ENCODE measurements at places on chromosomes 1 and 21. TPM values are rescaled to one million over a fixed set of nuclear protein-coding genes. Genes with fewer than 3 reads are reported as not detected.

- no peak for DNase-seq
Measured at GRCh38 chr1:163131981-163132380, 62.8 kb downstream of the RGS4 start.

- peak; percentile 30 for DNase-seq
Measured at GRCh38 chr1:6967431-6968111, 182.3 kb downstream of the CAMTA1 start.

DNA sequence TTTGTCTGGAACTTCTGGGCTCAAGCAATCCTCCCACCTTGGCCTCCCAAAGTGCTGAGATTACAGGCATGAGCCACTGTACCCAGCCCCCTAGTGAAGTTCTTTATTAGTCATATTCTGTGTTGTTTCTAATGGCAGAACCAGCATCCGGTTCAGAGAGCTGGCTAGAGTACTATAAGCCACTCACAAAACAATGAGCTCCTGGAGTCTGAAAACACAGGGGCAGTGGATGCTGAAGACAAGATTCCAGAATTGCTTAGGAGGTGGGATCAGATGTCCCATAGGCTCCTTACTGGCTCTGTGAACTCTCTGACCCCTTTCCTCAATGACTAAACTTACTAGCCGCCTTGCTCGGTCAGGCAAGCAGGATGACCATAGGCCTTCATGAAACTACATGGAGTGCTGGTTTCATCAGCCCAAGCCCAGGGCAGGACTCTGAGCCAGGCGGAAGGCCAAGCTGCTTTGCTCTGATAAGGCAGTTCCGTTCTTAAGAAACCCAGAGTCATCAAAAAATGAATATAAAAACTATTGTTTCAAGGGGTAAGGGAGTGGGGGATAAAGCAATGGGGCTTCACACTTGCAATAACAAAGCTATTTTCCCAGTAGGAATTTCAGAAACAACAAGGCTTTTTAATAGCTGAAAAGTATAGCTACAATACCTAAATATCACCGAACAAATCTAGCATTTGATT is 8.1 kb downstream of the MTHFR start:
- no peak for DNase-seq

The KCNK1 gene
- 1.3 TPM for total RNA-seq

GRCh38 chr1:201020721-201021629 is 2.5 kb downstream of the KIF21B start:
- no peak for DNase-seq

DNA sequence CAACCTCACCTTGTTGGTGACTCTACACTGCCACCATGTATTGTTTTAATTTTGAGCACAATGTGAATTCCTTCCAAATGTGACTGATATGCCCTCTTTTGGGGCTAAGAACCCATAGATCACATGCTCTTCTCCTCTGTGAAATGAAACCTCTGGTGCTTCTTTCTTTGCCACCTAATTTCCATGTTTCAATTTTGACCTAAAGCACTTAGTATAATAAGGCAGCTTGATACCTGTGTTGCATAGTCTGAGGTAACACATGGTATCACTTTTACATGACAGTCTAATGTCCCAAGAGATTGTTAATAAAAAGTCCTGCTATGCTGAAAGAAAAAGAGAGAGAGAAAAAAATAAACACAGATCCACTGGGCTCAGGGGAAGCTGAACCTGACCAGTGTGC is 24.2 kb downstream of the CLEC20A start:
- no peak for DNase-seq

- DNase-seq, result no peak
Measured at GRCh38 chr1:197951089-197951488, 33.9 kb downstream of the LHX9 start.

DNA sequence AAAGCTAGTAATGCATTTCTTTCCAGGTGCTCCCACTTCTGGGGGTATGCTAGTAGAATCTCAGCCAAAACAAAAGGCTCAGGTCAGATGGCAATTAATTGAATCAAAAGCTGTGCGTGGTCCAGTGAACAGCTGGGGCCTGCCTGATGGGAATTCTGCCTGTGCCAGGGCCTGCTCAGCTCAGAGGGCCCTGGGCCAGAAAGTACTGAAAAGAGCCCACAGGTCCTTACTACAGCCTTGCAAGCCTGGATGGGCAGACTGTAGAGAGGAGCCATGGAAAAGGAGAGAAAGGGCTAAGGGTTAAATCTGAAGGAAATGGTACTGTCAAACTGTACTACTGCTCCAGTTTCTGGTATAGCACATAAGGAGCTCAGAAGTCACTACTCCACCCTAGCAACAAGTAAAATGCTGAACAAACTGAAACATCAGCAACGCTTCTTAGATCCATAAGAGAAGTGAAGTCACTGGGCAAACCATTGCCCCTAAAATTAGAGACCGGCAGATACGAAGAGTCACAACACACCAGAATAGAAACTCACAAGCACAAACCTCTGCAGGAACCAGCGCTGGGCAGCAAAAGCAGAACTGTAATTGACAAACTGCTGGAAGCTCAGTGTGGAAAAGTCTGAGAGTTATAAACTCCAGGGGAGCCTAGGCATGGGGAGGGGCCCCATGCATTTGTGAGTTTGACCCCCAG is 121.1 kb upstream of the SYT6 start:
- DNase-seq, result no peak

DNA sequence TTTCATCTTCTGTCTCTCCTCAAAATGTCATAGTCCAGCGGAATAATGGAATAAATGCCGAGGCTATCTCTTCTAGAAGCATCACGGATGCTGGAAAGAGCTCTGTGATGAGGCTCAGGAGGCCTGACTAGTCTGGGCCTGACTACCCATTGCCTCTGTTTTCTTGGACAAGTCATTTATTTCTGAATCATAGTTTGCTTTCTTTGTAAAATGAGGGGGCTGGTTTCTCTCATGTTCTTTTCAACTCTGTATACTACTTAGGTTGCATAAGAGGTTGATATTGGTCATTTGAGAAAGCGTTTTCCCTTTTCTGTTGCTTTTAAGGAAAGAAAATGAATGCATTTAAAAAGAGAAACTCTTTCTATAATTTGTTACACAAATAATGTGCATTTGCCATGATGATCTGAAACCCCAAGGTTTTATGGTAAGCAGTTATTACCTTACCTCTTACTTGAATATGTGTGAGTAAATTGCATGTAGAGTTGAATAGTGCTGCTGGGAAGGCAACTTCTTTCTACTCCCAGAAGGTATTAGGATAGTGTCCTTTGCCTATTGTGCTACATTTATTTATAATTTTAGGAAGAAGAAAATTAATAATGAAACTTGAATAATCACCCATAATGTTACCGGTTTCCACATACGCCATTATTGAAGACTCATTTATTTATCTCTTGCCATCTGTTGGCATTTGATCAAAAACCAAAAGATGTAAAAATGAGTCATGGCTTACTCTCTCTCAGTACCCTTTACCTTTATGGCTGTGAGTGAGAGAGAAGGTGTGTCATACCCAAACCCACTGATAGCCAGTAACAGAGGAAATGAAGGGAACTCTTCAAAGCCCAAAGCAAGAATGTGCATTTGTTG is 179.1 kb downstream of the FASLG start:
- no peak for DNase-seq

DNA sequence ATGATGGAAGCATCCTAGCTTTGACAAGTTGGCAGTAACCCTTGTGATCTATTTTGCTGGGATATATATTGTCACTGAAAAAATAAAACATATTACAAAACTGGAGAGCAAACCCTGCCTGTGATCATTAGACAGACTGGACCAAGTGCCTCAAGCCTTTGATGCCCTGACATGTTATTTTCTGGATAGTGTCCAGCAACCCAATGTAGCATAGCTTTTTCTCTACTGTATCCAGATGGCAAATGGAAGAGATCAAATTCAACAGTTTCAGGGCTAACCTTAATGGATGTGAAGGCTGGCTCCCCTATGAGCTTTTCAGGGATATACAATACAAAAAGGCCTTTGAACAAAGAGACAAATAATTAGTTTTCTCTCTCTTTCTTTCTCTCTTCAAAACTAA is 25.1 kb downstream of the WARS2 start:
- no peak for DNase-seq

DNA sequence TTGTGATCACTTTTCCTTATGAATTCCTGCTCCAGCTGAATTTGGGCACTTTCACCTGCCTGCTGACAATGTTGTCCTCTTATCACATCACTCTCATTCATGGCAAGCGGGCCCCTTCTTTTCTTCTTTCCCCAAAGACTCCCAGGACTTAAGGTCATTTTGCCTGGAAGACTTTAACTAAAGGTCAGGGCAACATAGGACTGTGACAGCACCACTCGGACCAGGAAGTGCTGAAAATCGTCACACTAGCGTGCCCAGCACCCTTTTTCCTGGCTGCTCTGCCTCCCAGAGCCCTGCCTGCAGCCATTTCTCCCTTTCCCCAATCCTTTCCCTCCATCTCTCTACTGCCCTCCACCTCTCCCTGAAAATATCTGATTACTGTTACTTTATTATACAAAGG is 35.4 kb downstream of the CD34 start:
- no peak for DNase-seq

- DNase-seq, result no peak
Measured at GRCh38 chr1:55073187-55073916, 34.0 kb downstream of the PCSK9 start.

The LCE6A gene
- not detected for total RNA-seq

The PRAMEF18 gene
- not detected for total RNA-seq

DNA sequence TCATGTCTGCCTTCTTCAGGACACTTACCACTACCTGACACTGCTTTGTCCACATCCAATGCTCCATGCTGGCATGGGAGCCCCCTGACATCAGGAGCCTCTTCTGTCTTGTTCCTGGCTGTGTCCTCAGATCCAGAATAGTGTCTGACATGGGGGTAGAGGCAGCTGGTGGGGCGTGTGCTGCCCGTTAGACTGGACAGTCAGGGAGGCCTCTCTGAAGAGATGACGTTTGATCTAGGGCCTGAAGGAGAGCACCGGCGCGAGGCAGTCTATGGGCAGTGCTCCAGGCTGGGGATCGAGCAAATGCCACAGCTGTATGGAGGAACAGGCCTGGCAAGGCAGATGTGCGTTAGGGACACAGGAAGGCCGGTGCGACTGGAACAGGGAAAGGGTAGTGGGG is 16.6 kb downstream of the SLC9A1 start:
- no peak for DNase-seq

The OPRD1 gene
- not detected for total RNA-seq

The UBL4B gene
- total RNA-seq, result not detected

The ADAMTSL4 gene
- 0.80 TPM for total RNA-seq

GRCh38 chr1:20626524-20626923 is 6.7 kb upstream of the PINK1 start:
- DNase-seq, result no peak

DNA sequence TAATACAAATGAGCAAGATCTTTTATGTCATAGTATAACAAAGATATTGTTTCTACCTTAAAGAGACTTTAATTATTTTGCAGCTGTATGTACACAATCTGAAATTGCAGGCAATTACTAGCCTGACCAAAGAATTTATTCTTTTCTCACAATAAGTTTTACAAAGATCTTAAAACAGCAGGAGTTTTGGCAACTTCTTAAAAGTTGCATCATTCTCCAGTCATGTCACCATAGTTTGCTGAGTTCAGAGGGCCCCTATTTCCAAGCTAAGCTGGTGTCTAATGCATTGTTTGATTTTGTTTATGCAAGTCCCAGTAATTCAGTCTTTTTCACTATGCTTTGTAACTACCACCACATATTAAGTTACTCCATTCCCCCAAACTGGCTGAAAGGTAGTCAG is 114.8 kb downstream of the DNAH14 start:
- DNase-seq, result no peak

The LCE4A gene
- total RNA-seq, result not detected

The KRTAP19-3 gene
- not detected for total RNA-seq

- DNase-seq, result no peak
Measured at GRCh38 chr1:22876359-22877111, 96.1 kb downstream of the LACTBL1 start.

DNA sequence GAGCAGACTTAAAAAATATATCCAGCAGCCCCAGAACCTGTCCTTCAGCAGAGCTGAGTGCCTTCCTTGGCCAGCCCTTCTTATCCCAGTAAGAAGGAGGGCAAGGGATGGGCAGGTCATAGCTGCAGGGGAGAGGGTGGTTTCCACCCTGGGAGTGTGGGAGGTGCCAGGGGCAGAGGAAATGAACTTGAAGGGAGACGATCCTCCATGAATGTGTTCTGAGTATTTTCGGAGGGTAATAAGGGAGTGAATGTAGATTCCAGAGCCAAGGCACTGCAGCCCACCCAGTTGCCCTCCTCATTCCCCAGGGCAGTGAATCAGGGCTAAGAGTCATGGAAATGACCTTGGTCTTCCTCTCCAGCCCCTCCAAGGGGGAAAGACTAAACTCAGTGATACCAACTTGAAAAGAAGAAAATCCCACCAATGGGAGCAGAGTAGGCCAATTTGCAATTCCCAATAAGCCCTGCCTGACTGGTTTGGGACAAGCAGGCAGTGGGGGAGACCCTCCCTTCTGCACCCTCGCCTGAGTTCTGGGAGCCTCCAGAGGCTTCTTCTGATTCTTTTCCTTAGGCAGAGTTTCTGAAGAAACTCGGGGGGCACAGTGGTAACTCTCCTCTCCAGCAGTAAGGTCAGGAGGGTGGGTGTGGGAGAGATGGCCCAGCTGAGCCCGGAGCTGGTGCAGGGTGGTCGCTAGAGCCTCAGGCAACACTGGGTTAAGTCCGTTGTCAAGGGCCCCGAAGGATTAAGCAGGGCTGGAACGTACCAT is 4.2 kb downstream of the MYOG start:
- no peak for DNase-seq

DNA sequence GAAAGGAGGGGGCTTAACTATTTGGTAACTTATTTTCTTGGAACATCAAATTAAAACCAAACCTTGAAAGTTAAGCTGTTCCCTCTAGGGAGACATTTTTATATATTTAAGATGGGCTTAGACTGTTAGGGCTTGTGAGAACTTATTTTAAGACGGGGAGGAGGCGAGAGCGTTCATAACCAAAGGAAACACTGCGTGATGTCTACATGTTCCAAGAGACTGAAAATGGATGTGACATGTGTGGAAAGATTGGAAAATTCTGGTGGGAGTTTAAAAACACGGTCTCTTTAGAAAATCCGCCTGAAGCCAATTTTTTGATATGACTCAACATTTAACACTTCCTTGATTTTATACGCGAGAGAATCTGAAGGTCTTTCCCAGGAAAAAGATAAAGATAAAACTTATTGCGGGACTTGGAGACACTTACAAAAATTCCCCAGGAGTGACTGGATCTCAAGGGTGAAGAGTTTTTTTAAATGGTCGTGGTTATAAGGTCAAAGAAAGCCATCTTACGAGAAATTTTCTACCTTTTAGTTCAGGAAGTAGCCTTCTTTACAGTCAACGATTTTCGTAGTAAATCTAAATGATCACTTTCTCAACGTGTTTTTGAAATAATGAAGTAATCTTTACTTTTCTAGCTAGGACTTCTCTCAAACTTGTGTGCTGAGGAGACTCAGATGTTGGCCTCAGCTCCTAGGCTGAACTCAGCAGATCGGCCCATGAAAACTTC is 828 bp downstream of the PNRC2 start:
- DNase-seq, result no peak
